IPS DF 6.9 (cell line): ENCODE measurements at places on chromosomes 11 and 22.

DNA sequence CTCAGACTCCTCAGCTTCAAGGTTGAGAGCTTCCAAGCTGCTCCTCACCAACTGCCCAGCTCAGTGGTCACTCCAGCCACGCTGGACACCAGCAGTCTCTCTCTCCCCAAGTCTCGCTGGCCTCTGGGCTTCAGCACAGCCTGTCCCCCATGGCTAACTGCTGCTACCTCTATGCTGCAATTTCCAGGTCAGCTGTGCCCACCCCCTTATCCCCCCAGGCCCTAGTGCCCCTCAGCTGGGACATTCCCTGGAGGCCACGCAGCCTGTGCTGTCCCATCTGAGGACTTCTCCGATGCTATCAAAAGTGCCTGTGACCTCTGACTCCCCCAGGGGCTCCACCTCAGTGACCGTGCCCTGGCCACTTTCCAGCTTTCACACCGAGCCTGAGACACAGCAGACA lies 37.5 kb upstream of the PHF21B start:
- H3K36me3 ChIP-seq: no peaks in the 10 kb centered on the region
- H3K4me3 ChIP-seq: no peak overlapping the region
- no peak overlapping the region for H3K27ac ChIP-seq
- no peaks in the 10 kb centered on the region for H3K27me3 ChIP-seq
- DNase-seq: no peak

- H3K27me3 ChIP-seq: no peaks in the 10 kb centered on the region
- H3K4me3 ChIP-seq: no peak overlapping the region
- no peak for DNase-seq
- H3K27ac ChIP-seq: no peak overlapping the region
- H3K4me1 ChIP-seq: no peaks in the 10 kb centered on the region
Observed at GRCh38 chr11:31643857-31644256, 134.3 kb downstream of the ELP4 start.

GRCh38 chr11:723120-723883 lies 17.3 kb downstream of the EPS8L2 start:
- H3K27ac ChIP-seq: no peak overlapping the region
- H3K4me3 ChIP-seq: no peak overlapping the region
- no peaks in the 10 kb centered on the region for H3K27me3 ChIP-seq

DNA sequence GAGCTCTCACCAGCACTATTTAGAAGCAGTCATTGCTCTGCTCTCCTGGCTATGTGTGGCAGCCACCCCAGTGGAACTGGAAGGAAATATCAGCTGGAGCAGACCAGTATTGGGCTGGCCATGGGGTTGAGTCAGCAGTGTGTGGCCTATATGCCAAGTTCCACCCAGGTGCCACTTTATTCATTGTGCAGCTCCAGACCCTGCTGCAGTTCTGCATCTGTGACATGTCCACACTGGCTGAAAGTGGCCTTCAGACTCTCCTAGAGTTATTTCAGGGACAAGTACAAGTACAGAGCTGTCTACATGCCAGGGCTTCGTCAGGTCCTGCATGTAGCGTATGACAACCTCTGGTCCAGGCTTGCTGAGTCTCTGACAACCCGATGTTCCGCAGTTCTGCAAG lies 55.2 kb downstream of the CABIN1 start:
- no peaks in the 10 kb centered on the region for H3K4me1 ChIP-seq
- H3K27ac ChIP-seq: no peak overlapping the region
- H3K36me3 ChIP-seq: peaks cover 28% of the 10 kb centered on the region
- no peaks in the 10 kb centered on the region for H3K27me3 ChIP-seq
- H3K4me3 ChIP-seq: no peak overlapping the region
- no peak for DNase-seq

GRCh38 chr22:50301581-50301991 lies 5.9 kb downstream of the PLXNB2 start:
- DNase-seq: no peak
- peaks cover 6% of the 10 kb centered on the region for H3K4me1 ChIP-seq
- H3K27me3 ChIP-seq: no peaks in the 10 kb centered on the region

- H3K36me3 ChIP-seq: no peaks in the 10 kb centered on the region
- H3K27ac ChIP-seq: no peak overlapping the region
- no peak overlapping the region for H3K4me3 ChIP-seq
- peaks cover 3% of the 10 kb centered on the region for H3K4me1 ChIP-seq
- no peaks in the 10 kb centered on the region for H3K27me3 ChIP-seq
- no peak for DNase-seq
Observed at GRCh38 chr22:27435844-27436576, 365.5 kb downstream of the MN1 start.
